ENCODE measurements at places on chromosomes 13 and 19. TPM values are rescaled to one million over a fixed set of nuclear protein-coding genes. Genes with fewer than 3 reads are reported as not detected.

DNA sequence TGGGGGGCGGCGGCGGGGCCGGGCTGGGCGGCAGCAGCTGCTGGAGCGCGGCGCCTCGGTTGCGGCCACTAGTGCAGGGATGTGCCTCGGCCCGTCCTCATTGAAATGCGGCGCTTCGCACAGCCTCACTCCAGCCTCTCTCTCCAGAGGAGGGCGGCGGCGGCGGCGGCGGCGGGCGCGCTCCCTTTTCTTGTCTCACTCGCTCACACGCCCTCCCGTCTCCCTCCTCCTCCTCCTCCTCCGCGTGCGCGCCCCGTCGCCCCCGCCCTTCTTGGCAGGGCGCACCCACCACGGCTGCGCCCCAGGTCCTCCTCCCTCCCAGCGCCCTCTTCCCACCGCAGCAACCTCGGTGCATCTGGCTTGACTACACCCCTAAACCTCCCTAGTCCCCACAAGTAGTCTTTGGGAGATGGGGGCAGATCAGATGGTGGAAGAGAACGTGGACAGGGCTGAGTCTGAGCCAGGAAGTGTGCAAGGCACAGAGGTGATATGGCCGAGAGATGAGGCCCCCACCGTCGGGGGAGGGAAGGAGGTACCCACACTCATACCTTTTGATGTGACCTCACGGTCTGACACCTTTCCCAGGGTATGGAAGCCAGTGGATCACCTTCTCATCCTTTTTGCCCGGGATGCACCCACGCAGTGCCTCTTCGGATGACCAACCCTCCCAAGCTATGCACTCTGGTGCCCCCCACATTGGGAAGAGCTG is at the start of gene DCLK1:
Gene DCLK1, minus strand, starts transcription at position 161 of the 709 bp plus-strand sequence.
- peak; percentile 17 for DNase-seq

- no peak for DNase-seq
Measured at GRCh38 chr19:53365899-53366493, 491 bp downstream of the ZNF525 start.

DNA sequence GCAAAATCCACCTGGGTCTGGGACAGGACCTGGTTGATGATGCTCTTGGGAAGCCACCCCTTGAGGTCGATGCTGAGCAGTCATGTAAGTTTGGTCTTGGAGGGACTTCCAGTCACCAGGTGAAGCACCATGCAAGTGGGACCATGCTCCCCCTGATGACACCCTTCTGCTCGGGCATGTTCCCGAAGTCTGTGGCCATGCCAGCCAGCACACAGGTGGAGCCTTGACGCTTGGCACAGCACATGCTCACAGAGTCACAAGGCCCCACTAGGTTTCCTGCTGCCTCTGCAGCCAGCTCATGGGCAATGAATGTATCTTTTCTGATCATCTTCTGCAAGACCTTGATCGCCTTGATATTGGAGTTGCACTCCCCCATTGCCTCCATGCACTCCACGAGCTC is 1920.2 kb downstream of the PCDH9 start:
- no peak for DNase-seq

DNA sequence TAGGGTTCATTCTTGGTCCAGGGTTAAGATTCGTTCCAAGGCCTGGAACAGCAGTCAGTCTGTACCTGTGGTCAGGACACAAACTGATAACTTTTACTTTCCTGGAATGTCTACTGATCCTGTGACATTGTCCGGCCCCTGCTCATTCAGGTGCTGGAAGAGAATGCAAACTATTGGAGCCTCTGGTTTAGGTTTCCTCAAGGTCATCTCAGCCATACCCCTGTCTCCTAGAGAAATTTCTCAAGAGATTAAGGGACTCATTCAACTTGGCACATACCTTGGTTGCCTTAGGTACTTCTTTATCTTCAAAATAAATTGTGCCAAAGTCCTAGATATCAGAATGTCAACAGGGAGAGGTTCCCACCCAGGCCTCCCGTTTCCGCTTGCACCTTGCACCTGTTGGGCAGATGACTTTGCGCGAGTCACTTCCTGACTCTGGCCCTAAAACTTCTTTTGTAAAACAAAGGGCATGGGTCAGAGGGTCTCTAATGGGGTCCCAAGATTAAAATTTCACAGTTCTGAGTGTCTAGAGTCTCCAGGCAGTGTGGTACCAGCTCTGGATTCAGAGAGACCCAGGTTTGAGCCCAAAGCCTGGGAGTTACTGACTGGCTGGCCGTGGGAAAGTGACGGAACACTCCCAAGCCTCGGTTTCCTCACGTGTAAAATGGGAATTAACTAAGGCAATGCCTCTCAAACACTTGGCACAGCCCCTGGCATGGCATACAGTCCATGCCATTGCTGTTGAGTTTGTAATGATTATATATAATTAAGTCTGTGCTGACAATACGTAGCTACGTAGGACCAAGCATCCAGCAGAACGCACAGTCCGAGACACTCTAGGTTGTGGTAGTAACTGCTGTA is 25.8 kb upstream of the CYP2S1 start:
- DNase-seq: no peak

GRCh38 chr19:47560999-47561398 is 11.9 kb downstream of the ZNF541 start:
- no peak for DNase-seq

GRCh38 chr19:4077800-4078684 is 11.3 kb upstream of the ZBTB7A start:
- DNase-seq: no peak

The ZNF534 gene
- polyA plus RNA-seq: 0.41 TPM

Measured in left renal cortex interstitium (tissue), 4 donors.